ENCODE measurements at places on chromosomes 11 and 22. TPM values are rescaled to one million over a fixed set of nuclear protein-coding genes. Genes with fewer than 3 reads are reported as not detected.

DNA sequence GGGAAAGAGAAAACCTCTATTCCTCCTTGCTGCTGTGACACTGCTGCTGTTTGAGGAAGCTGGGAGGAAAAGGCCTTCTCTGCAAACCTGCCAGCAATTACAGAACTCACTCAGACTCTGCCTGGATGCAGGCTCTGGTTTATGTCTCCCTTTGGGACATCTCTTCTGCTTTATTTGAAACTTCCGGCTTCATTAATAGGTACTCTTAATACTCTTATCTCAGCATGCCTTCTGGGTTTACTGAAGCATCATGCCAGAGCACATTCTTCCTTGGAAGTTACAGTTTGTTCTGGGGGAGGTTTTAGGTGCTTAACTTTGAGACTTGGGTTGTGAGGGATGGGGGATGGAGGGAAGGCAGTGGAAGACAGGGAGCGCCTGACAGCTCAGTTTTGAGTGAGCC is 79.9 kb downstream of the NAV2 start:
- DNase-seq, result no peak

GRCh38 chr22:42277988-42278776 is 7.7 kb upstream of the TCF20 start:
- no peak for DNase-seq

The SMC1B gene
- total RNA-seq, result 0.68 TPM

DNA sequence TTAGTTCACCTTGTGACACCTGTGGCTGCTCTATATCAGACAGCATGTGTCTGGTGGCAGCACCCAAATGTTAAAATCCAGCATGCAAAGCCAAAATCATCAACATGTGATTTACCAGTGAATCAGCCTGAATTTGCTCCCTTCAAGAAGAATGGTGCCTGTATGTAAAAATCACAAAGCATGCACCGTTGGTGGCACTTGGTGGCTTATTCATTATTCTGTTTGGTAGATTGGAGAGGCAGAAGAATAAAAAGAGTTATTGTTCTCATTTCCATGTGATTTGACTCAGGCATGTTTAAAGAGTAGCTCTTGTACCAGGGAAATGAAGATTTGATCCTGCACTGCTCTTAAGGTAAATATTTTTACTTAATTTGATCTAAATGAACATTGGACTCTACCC is 143.9 kb upstream of the MPPED2 start:
- DNase-seq, result no peak

DNA sequence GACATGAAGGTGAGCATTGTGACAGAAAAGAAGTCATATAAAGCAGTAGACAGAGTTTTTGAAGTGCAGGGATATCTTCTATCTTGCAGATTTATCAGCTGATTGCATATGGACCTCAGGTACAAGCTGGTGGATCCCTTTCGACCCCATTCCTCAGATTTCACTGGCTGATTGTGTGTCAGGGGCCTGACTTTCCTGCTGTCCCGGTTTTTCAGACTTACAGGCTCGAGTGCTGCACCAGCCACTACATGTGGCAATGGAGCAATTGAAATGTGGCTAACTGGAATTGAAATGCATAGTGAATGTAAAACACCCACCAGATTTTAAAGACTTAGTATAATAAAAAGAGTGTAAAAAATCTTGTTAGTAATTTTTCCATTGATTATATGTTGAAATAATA is 50.3 kb downstream of the CLMP start:
- DNase-seq, result no peak

DNA sequence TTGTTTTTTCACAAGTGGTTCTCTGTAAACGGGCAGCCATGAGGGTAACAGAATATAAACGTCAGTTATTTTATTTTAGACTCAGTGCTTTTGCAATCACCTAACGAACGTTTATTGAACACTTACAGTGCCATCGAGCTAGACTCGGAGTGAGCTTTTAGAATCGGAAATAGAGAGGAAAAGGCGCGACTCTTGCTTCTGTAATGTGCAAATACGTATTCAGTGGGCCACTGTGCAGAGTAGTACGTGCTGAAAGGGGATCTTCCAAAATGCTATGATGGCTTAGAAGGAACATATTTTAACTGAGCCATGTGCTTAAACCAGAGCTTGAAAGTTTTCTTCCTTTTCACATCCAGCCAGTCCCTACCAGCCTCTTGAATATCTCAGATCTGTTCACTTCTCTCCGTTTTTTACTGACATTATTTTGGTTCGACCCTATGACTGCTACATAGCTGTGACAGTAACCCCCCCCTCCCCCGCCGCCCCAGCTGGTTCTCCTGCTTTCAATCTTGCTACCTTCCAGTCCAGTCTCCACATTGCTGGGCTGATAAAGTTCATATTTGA is 468 bp downstream of the DDIAS start:
- no peak for DNase-seq

GRCh38 chr11:10631761-10632160 is 61.8 kb downstream of the IRAG1 start:
- peak; percentile 14 for DNase-seq

- DNase-seq, result no peak
Measured at GRCh38 chr11:134223121-134223520, 646 bp downstream of the NCAPD3 start.

The P2RY2 gene
- total RNA-seq, result not detected

- no peak for DNase-seq
Measured at GRCh38 chr11:114001416-114001815, 26.5 kb downstream of the HTR3A start.

DNA sequence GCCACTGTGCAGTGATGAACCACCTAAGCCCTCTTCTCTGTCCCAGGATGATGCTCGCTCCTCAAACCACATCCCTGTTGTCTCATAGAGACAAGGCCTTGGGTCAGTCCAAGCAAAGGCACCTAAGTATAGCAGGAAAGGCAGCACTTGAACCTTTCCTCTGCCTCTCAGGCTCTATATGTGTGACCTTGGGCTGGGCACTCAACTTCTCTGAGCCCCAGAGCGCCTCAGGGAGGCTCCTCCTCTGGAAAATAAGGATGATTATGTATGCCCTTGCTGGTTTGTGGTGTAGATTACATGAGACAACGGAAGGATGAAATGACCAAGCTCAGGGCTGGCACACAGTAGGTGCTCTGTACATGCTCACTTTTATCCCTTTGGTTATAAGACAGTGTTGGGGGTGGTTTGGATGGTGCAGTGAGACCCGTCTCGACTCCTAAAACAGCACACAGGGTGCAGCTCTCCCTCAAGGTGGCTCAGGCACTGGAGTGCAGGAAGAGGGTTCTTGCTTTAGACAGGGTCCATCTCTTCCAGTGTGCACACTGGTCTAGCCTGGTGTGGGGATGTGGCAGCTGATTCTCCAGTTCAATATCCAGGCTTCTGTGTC is 40.2 kb upstream of the ACCSL start:
- DNase-seq, result peak; percentile 30

DNA sequence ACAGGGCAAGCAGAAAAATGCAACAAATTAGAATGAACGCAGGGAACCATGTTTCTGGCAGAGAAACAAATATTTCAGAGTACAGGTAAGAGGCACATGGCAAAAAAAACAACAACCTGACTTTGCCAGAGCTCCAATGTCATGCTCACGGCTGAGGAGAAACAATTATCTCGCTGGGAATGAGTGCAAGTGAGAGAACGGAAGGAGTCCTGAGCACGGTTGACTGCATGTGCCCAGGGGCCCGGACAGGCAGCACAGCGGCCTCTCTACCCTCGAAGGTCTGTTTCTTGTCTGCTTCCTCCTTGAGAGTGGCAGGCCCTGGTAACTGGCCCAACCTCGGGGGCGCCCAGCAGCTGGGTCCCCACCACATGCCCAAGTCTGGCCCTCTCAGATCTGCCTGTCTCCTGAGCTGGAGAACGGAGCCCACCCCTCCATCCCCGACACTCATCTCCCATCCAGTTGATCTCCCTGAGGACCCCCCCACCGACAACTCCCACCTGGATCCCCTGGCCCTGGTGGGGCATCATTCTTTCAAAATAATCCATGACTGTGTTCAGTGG is 24.6 kb upstream of the RTN4R start:
- DNase-seq, result no peak

GRCh38 chr22:49566141-49566541 is 261.5 kb downstream of the BRD1 start:
- DNase-seq, result no peak

DNA sequence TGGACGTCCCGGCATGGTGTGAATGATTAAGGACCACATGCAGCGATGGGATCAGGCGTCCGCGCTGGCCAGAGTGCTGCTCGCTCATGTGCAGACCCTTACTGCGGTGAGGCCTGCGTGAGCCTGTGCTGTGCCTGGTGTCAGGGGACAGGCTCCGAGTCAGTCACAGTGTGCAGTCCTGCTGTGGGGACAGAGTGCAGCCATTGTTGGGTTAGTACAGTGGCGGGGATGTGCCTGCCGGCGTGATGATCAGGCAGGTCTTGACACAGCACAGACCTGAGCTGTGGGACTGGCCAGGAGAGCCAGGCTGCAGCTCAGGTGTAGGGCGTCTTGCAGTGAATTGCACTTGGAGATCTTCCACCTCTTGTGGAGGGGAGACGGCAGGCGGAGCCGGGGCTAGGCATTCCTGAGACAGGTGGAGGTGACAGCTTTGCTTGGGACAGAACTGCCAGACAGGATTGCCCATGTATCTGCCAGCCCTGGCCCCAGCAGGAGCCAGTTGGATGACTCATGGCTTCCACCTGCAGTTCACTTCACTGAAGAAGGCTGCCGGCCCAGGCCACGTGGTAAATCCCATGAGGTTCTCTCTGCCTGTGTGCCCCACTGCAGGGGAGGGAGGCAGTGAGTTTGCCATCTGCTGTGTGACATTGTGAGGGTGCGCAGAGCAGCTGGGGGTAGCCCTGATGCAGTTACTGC is 17.3 kb downstream of the TRMU start:
- DNase-seq, result no peak

- DNase-seq, result no peak
Measured at GRCh38 chr11:90134478-90135003, at the start of gene NAALAD2. NAALAD2 (plus strand) TSS chr11:90134663; CDS start chr11:90134759, 96 bp downstream.

DNA sequence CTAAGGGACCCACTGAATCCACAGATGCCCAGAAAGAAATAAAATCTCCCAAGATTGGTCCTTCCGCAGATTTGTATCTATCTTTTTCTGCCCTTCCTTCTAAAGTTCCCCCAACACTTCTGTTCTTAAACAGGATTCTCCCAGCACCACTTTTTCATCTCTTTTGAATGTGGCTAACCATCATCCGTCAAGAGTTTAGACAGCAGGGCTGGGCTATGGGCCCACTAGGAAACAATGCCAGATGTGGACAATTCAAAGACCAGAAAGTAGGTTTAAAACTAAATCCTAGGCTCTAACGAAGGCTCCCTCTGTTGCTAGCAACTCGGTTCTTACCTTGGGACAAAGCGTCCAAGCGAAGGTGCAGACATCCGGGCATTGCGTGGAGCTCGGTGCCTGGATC is 100.0 kb downstream of the AMBRA1 start:
- DNase-seq, result no peak

The TBC1D22A gene
- total RNA-seq, result 44.9 TPM

- no peak for DNase-seq
Measured at GRCh38 chr11:128890543-128891368, at the start of gene KCNJ5. KCNJ5 (plus strand) TSS chr11:128891356; CDS start chr11:128911274, 19,918 bp downstream.

GRCh38 chr11:128361451-128362020 is 225.8 kb downstream of the ETS1 start:
- DNase-seq, result no peak

GRCh38 chr11:75066061-75066460 is 30.6 kb downstream of the OR2AT4 start:
- no peak for DNase-seq

DNA sequence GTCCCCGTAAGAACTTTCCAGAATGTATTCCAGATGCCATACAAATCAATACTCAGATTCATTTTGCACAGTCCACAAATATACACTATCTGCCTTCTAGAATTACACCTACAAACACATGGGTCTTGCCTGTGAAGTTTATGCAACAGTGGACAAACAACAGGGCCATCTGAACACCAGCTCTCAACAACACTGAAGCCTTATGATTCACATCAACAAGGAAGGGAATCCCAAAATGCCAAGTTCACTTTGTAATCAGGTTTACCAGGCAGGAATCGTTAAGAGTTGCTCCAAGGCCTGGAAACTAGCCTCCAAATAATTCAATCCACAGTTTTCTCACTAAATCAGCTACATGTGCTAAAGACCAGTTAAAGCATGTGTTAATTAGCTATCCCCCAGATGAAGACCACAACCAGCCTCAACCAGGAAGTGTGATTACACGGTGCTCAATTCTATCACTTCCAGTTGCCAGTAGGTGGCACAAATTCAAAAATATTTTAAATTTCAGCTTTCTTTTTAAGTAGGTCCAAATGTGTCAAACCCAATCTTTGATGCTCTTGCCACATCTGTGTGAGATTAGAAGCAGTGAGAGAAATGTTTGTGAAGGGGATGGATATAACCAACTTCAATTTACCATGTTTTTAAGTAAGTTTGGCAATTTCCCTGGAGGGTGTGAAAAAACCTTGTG is 139.1 kb upstream of the BDNF start:
- DNase-seq, result no peak

The OR2AG2 gene
- not detected for total RNA-seq

DNA sequence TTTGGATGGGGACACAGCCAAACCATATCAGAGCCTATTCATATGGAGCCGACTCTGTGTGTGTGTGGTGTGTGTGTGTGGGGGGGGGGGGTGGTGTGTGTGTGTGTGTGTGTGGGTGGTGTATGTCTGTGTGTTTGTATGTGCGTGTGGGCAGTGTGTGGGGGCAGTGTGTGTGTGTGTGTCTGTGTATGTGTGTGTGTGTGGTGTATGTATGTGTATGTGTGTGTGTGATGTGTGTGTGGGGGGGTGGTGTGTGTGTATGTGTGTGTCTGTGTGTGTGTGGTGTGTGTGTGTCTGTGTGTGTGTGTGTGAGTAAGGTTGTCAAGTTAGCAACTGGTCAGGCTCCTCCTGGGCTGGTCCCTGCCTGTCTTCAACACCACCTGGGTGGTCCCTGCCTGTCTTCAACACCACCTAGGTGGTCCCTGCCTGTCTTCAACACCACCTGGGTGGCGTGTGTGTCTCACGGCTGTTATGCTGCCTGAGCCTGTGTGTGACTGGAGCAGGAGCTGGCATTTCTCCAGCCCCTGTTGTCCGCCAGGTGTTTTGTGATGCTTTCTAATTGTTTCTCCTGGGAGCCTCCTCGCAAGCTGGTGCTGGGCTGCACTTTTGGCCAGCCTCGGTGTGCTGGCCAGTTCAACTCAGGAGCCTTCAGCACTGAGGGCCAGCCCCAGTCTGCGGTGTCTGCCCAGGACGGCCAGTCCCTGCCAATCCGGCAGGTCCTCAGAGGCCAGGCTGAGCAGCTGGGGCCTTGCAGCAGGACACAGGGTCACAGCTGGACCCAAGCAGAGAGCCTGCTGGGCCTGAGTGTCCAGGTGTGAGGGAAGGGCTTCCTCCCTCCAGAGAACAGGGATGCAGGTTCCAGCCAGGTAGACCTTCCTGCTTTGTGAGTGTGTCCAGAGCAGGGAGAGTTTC is 21.5 kb upstream of the PVALB start:
- no peak for DNase-seq
